Ureter (tissue), 1 donor: ENCODE measurements at places on chromosomes 4 and X.

DNA sequence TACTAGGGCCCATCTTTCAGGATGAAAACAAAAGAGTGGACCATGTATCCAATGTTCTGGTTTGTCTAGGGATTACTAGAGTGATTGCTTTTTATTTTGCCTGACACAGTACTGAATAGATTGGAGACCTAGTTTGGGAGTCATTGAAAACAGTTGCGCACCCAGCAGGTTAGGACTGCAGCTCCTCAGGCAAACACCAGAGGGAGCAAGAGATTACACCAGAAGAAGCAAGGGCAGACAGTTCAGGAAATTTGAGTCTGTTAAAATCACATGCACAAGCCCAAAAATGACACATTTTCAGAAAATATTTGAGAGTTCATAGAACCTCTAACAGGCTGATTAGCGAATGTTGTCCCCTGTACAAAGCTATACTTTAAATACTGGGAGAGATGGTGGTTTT lies 55.6 kb downstream of the CYLC1 start:
- no peak for DNase-seq

- DNase-seq: no peak
Observed at GRCh38 chr4:168551211-168551610, 54.4 kb downstream of the PALLD start.

- DNase-seq: no peak
Observed at GRCh38 chrX:3960952-3961351, 247.5 kb upstream of the PRKX start.

GRCh38 chr4:67933755-67934154 lies 29.5 kb downstream of the TMPRSS11A start:
- no peak for DNase-seq

DNA sequence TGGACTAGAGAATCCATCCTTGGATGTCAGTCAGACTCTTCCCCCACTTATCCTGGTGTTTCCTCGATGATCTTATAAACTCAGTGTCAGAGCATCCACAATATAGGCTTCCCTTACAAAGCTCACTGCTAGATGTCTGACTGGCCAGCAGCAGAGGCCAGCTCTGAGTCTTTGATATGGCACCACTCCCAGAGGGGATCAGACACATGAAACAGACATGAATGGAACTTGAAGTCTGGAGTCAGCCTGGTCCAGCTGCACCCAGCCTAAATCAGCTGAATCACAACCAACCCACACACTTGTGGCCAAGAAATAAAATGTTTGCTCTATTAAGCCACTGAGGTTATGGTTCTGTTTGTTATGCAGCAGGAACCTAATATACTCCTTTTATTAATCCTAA lies 129.6 kb upstream of the MED14 start:
- no peak for DNase-seq
